Neural crest cell (in vitro differentiated cells): ENCODE measurements at places on chromosomes 2 and 18. TPM values are rescaled to one million over a fixed set of nuclear protein-coding genes. Genes with fewer than 3 reads are reported as not detected.
A peak's percentile ranks its signal among the peaks of the same experiment; 100 is the strongest.

DNA sequence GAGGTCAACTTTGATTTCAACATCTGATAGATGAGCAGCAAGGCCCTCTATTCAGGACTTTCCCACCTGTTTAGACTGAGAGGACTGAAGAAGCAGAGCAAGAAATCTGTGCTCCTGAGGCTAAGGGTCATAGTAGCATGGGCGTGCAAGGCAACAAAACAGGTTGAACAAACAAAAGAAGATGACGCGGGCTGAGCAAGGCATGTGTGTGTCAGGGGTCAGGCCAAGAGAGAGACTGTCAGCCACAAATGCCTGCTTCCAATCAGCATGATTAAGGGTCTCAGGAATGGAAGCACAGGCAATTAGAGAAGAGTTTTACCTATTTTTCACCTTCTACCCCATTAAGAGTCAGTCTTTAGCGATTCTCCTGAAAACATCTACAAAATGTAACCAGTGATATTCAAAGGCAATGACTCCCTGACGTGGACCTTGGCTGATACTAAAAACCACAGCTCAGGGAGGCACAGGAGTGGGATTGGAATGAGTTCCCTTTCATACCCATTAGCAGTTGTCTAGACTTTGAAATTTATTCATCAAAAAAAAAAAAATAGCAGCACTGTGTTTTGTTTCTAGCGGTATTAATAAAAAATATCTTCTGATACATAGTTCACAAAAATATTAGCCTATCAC lies 81.9 kb downstream of the DYNAP start:
- no peak for DNase-seq

DNA sequence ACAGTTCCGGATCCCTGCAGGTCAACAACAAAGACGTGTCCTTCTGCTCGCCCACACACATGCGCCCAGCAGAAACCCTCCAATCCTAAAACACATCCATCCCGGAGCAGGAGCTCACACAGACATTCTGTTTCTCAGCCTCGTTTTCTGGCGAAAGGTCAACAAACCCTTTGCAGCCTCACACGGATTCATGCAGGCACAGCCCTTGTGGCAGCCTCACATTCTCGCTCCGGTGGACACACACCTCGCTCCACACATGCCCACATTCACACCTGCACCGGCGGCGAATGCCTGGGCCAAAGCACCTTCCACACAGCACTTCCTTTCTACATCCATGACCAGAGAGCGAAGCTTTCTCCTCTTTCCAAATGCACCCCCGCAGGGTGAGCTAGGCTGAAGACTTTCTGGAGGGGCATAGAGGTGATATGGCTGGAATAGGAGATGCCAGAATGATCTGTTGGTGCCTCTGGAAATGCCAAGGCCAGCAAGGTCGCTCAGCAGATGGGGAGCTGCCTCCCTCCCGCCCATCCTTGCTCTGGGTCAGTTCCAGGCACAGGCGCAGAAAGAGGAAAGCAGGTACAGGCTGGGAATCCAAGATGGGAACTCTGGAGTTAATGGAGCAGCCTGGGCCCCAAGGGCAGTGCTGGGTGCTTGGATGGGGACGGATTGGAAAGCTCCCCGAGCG lies 88.8 kb downstream of the CELF4 start:
- no peak for DNase-seq

GRCh38 chr2:231781798-231782726 lies 980 bp upstream of the PDE6D start:
- no peak for DNase-seq

DNA sequence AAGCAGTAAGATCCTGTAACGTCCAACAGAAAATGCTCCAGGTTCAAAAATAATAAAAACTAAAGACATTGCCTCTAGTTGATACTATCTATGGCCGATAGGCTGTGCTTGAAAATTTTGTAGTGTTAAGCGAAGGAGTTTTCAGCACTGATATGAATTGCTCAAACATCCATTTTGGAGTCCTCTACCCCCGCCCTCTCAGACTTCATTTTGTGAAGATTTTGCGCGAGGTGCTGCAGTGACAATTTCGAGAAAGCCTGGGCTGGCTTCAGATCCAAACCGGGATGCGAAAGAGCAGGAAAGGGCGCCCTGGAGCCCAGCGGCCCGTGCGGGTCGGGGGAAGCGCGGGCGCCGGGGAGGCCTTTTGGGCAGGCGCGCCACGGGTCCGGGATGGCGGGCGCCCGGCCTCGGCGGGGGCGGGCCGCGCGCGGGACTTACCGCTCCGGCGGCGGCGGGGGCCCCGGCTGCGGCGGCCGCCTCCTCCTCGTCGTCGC lies 1.8 kb downstream of the SP3 start:
- DNase-seq = peak; percentile 46

- DNase-seq = no peak
Measured at GRCh38 chr18:56952026-56952425, 194.9 kb upstream of the BOD1L2 start.

DNA sequence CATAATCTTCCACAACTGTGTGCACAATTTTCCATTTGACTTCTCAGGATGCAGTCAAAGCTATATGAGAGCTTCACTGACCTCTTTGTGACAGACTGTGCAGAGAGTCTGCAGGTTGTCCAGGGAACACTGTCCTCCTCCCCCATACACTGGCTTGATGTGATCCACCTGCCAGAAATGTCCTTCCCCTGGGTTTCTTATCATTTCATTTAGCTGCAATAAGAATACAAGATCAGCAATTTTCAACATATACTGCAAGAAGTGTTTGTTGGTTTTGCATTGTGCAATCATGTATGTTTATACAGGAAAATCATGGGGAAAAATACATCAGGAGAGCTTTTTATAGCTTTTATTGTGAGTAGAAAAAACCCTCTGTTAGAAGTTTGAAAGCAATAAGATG lies 150.7 kb downstream of the RAB3GAP1 start:
- no peak for DNase-seq

COLEC12 gene
- total RNA-seq = 1.7 and 2.0 TPM in 2 replicates

GRCh38 chr18:14922031-14922430 lies 174.1 kb downstream of the ANKRD30B start:
- DNase-seq = no peak
